Renal cortical epithelial cell (primary cell): ENCODE measurements at places on chromosomes 6 and 20. TPM values are rescaled to one million over a fixed set of nuclear protein-coding genes. Genes with fewer than 3 reads are reported as not detected.

The SIM1 gene
- 5.6 and 30.8 TPM in 2 replicates for total RNA-seq

- no peak for DNase-seq
Observed at GRCh38 chr6:109660526-109661320, 30.3 kb downstream of the AK9 start.

DNA sequence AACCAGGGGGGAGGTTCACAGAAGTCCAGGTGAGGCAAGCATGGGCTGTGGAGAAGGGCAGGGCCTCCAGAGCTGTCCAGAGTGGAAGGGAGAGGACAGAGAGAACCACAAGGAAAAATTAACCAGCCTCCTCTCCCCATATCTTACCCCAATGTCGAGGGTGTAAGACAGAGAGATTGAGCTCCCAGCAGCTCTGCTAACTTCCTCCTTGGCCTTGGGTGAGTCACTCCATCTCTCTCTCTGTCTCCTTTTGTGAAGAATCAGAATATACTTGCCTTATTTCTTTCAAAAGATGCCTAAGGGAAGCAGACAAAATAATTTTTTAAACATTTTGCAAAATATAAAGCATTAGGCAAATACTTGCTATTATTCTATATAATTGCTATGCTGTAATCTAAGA, 58.3 kb upstream of the IYD start:
- no peak for DNase-seq

DNA sequence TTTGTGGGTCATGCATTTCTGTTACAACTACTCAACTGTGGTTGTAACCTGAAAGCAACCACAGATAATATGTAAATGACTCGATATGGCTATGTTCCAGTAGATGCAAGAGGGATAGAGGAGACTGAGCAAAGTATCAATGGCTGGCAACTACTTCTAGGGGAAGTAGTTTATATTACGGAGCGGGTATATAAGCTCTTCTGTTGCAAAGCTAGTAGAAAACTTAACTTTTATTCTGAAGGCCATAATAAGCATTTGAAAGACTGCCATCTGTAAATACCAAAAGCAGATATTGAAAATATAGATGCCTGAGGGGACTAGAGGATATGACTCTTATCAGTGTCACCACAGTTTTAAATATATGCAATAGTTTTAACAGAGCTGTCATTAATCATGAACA, 655.3 kb downstream of the PHF3 start:
- DNase-seq = no peak

GRCh38 chr20:32968478-32969241, 35.6 kb downstream of the SUN5 start:
- DNase-seq = no peak

GRCh38 chr20:25160467-25160866, 35.0 kb upstream of the ENTPD6 start:
- no peak for DNase-seq

DNA sequence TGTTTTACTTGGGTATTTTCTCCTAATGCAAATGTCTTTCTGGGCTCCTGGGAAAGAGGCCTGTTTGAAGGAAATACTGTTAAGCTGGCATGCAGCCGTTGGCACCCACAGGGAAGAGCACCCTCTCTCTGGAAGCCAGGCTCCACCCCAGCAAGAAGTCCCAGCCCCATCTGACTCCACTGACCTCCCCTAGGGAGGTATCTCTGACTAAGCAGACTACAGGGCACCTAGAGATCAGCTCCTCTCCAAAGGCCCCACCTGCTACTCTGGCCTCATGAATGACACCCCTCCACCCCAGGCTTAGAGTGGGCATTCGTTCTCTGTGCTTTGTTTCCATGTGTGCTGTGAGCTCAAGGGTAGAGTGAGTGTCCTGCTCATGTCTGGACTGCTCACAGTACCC, 6.4 kb upstream of the MDGA1 start:
- DNase-seq = no peak
